ENCODE measurements at places on chromosomes 16 and 17.

DNA sequence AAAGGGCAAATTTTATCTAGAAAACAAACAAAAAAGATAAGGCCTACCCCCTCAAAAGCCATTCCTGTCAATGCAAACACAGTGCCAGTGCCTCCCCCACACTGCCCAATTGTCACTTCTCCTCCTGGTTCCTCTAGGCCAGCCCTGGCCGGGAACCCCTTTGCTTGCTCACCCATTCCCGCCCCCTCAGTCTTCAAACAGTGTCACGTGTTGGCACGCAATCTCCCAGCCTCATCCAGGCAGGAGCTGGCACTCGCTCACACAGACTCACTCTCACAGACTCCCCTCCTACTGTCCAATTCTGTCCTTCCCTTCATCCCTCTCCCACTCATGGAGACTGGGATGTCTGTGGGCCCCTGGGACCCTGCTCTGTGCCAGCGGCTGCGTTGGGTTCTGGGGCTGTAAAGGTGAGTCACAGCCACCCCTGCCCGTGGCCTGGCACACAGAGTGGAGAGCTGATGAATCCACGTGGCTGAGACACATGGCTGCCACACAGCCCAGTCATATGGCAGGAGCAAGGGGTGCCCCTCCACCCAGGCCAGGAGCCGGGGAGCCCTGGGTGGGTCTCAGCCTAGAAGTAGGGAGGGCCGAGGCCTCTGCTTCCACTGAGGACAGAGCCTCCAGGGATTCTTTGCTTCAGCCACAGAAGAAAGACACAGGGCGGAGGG, 54.8 kb downstream of the VAC14 start:
- DNase-seq = no peak

- DNase-seq = no peak
These were observed 491.9 kb upstream of the TOM1L1 start for GRCh38 chr17:54408731-54409130.

DNA sequence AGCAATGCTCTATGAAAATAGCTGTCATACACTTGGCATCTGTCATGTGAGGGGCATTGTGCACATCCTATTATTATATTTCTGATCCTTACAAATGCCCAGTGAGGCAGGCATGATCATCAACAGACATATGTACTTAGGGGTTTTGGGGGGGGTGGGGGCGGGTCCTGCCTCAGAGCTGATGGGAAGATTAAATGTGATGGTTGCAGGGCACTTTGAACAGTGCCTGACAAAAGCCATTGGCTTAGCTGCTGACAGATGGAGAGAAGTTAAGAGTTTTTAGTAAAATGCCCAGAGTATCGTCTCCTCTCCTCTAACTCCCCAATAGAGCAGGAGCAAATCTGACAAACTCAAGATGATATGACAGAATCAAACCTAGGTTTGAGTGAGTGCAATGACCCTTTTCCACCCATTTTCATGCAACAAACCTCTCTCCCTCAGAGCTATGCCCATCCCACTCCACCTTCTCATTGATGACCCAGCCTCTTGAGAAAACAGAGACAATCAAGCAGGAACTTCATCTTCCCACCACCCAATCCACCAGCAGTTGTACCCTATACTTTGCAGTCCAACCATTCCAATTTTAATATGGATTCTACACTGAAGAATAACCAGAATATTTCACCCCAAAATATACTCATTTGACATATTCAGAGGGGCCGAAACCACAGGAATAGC, 4.8 kb downstream of the KLHL11 start:
- no peak for DNase-seq

DNA sequence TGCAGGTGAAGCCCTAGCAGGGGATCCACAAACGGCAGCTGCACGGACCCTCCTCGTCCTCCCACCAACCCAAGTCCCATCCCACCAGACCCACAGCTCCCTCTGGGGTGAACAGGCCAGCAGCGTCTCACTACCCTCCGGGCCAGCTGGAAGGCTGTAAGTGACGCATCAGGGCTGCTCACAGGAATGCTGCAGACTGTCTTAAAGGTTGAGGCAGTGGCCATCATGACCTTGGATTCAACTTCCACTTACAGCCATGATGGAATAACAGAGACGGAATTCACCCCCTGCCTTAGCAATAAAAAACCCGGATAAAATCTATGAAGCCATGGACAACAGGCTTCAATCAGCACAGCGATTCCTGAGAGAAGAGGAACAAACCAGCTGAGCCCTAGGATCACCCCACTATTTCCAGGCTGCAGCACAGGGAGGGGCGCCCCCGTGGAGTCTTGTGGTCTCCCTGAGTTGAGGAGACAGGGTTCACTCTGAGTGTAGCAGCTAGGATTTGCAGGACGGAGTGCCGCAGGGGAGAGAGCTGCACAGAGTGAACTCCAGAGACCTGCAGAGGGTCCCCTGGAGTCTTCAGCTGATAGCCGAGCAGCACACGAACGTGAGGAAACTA, 10.5 kb downstream of the FAM83G start:
- DNase-seq = no peak

GRCh38 chr16:70689035-70689969, 3.4 kb upstream of the MTSS2 start:
- DNase-seq = no peak

- no peak for DNase-seq
These were observed 69.0 kb upstream of the AMZ2 start for GRCh38 chr17:68178831-68179230.

DNA sequence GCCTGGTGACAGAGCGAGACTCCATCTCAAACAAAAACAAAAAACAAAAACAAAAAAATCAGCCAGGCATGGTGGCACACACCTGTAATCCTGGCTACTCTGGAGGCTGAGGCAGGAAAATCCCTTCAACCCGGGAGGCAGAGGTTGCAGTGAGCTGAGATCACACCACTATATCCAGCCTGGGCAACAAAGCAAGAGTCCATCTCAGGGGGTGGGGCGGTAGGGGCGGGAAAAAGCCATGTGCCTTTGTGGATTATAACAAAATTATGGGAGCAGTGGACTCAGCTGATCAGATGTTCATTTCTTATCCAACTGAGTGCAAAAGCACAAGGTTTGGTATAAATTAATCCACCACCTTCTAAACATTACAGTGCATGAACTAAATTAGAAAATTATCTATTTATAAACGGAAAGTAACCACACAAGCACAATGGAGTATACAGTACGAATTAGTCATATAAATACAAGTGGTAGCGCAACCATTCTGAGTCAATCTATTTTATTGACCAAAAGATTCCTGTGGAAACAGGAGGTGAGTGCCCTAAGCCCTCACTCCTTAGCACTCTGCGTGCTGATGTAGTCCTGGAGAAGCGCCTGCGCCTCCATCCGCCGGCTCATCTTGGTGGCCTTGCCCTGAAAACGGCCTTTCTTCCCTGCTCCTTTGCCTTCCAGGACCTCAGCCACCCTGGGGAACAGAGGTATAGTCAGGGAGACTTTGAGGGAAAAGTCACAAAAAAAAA, 14.0 kb downstream of the AARSD1 start:
- no peak for DNase-seq

DNA sequence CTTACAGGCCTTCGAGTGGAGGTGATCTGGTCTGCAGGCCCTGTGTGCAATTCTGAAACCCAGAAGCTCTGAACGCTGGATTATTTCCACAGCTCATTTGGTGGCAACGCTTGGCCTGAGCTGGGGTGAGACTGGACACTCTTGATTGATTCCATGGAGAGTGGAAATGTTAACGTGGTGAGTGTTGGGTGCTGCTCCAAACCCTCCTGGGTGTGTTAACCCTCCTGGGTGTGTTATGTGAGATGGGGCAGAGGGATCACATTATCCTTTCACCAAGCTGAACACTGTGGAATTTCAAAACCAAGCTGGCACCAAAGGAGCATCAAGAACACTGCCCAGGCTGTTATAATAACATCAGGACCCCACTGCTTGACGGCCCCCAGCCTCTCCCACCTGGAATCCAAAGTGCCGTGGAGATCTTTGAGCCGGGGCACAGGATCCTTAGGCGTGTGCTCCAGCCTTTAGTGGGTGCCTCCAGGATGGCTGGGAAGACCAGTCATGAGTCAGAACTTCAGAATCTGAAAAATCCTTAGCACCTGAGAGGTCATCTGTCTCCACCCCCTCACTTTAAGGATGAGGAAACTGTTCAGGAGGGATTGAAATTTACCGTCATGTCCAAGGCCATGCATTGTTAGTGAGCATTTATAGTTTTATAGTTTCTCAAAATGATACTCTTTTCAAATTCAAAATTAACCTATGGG, 75.0 kb downstream of the RPTOR start:
- no peak for DNase-seq

GRCh38 chr16:16983582-16983981, 487.2 kb downstream of the XYLT1 start:
- no peak for DNase-seq

GRCh38 chr16:55815320-55815719, 17.6 kb downstream of the CES1 start:
- no peak for DNase-seq

DNA sequence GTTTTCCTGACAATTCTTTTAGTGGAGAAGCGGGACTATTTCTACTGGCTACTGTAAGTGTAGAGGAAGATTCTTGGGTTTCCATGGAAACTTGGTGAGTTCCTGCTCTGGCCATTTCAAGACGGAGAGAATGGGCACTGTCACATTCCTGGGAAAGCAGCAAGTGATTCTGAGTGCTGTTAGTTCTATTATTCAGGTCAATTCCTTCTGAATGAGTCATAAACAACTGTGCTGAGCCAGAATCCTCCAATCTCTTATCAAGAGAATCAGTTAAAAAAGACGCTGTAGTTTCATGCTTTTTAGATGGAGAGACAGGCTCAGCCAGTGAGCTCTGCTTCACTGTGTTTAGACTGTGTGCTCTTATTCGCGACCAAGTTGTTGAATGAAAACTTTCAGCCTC, 19.6 kb downstream of the AKAP10 start:
- no peak for DNase-seq

DNA sequence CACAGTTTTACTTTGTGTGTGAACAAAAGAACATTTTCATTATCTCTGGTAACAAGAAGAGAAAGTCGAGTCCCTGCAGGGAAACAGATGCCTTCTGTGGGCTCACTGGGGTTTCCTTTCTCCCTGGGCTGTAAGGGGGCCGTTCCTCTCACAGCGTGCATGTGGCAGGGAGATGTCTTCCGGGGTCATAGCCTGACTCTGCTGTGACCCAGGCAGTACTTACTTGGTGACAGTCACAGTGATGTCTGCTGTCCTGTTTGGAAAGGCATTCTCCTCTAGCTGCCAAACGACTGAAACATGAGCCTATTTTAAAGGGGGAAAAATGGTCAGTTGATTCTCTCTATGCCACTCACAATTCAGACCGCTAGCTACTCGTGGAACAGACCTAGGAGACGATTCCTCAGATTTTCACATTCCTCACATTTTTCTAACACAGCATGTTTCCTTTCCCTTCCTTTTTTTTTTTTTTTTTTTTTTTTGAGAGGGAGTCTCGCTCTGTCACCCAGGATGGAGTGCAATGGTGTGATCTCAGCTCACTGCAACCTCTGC, 7.3 kb downstream of the HASPIN start:
- no peak for DNase-seq

GRCh38 chr17:42193969-42194899, at the start of gene GHDC:
TSS of gene GHDC (minus strand) at chr17:42194494. CDS start at chr17:42193581, 913 bp downstream.
- peak; percentile 78 for DNase-seq

DNA sequence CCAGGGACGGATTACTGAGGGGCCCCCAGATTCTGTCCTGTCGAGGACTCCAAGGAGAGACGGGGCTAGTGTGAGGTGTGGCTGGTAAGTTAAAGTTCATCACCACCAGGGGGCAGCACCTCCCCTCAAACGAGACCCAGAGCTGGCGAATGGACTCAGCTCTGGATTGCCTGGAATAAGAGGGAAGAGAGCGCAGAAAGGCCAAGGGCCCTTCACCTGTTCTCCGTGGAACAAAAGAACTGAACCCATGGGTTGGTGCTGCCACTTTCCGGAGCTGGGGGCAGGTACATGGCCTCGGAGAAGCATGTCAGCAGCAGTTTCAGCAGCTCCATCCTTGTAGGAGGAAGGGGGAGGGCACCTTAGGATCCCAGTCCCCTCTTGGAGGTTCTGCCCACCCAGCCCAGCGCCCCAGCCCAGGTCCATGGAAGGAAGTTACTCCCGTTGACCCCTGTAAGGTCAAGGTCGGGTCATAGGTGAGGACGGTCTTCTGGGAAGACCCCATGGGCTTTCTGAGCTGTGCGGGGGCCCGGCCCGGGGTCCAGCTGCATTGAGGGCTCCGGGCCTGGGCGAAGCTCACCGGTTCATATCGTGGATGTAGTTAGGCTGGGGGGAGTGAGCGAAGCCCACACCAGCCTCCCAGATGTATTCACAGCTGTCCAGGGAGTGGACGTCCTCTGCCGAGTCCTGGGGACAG, 10.8 kb downstream of the HID1 start:
- DNase-seq = peak; percentile 76

DNA sequence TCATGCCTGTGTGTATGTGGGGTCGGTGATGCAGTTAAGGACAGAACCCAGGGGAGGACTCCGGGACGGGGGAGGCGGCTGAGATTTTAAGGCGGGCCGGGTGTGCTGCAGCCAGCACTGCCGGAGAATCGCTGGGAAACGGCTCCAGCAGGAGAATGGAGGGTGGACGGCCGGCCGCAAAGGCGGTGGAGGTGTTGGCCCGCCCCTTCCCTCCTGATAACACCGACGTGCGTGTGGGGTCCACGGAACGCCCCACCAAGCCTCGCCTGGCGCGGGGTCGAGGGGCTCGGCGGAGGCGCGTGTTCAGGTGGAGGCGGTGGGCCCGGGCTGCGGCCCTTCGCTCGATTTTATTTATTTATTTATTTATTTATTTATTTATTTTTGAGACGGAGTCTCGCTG, 633 bp downstream of the ZNF843 start:
- no peak for DNase-seq

- DNase-seq = no peak
These were observed 10.7 kb downstream of the METTL9 start for GRCh38 chr16:21610006-21610544.

DNA sequence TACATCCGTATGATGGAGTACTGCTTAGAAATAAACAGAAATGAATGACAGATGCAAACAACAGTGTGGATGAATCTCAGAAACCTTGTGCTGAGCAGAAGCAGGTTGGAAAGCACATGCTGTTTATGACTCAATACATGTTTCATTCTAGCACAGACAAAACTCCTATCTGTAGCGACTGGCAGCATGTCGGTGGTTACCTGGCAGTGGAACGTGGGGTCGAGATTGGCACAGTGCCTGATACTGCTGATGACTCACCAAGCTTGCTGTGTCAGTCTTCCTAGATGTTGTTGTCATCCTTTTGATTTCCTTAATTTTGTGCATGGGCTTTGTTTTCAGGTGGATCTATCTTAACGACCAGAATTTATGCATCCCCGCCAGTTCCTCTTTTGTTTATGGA, 62.1 kb downstream of the GAN start:
- no peak for DNase-seq

DNA sequence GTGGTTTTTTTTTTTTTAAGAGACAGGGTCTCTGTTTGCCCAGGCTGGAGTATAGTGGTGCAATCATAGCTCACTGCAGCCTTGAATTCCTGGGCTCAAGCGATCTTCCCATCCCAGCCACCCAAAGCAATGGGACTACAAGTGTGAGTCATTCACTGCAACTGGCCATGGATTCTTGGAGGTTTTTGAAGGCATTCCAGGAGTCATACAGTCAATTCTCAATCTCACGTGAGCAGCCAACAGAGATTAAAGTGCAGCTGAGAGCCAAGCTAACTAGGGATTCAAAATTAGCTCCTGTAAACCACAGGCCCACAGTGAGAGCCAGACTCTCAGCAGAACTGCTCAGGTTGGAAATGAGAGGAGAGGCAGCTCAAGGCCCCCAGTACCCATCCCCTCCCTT, 30.2 kb downstream of the XPO6 start:
- no peak for DNase-seq

- DNase-seq = no peak
These were observed 2.0 kb downstream of the HBZ start for GRCh38 chr16:154217-155030.

- DNase-seq = no peak
These were observed 386.4 kb downstream of the KCNJ2 start for GRCh38 chr17:70555723-70556122.

Measured in CD4-positive, alpha-beta T cell treated with Interferon gamma for 1 hour (primary cell).